ENCODE measurements at places on chromosomes 1 and 21.
A peak's percentile ranks its signal among the peaks of the same experiment; 100 is the strongest.

DNA sequence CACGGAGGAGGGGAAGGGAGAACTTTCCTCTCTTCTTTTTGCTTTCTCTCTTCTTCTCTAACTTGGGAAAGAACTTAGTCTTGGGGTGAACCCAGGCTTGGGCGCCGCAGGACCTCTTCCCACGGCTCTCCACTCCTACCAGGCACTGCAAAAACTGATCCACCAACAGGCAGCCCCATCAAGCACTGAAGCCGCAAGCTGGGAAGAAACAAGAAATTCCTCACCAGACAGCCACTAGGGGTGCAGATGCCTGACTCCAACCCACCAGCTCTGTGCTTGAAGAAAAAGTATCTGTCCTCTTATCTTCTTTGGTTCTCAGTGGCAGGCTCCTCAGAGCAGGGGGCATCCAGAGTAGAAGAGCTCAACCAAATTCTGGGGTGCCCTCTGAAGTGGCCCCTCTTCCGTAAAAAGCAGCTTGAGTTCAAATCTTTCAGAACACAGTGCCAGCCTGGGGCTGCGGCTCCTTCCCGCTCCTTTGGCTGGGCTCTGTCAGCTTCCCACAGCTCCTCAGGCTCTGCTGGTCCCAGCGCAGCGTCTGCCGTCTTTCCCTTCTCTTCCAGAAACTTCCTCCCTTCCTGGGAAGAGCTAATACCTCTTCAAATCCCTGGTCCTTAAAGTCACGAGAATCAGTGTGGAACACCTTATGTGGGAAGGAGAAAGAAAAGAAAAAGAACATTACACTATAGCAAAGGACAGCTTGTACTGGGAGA lies 2.4 kb downstream of the SLC41A1 start:
- no peak for DNase-seq

- no peak for DNase-seq
Measured at GRCh38 chr1:233582439-233582838, 31.5 kb upstream of the KCNK1 start.

DNA sequence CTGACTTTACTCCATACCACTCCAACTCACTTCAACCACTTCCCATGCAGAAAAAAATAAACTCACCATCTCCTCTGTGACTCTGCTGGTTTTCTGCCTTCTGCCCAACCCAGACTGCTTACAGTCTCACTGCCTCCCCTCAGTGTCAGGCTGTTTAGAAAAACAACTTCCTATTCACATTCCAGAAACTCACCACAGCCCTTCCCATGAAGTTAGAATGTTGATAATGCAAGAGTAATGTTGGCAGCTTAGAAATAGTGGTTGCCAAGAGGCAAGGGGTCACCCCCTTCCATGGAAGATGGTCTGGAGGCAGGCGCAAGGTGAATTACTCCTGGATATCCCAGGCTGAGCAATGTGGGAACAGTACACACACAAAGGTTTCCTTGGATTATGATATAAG lies at the start of gene SELP:
SELP (minus strand) TSS at position 119 of the 400 bp plus-strand sequence; CDS start at position 69, 50 bp downstream.
- DNase-seq = no peak

- DNase-seq = no peak
Measured at GRCh38 chr1:232486006-232486405, 143.9 kb downstream of the SIPA1L2 start.

DNA sequence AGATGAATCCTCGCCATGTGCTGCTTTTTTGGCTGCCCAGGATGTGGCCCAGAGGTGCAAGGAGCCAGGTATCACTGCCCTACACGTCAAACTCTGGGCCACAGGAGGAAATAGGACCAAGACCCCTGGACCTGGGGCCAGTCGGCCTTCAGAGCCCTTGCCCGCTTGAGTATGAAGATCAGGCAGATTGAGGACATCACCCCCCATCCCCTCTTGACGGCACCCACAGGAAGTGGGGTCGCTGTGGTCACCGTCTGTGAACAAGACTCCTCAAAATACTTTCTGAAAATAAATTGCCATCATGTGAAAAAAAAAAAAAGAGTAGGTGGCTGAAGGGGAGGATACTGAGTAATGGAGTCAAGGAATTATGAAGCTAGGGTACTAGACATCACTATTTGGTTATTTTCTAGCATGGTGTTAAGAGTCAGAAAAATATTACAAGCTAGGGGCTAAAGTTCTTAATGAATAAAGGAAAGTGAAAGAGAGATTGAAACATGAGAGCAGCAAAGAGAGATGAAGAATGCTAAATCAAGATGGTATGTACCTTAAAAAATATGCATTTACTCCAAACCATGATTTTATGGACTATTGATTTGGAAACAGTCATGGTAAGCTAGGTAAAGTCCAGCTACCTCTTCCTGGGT lies 84.9 kb downstream of the CLEC20A start:
- DNase-seq = no peak

DNA sequence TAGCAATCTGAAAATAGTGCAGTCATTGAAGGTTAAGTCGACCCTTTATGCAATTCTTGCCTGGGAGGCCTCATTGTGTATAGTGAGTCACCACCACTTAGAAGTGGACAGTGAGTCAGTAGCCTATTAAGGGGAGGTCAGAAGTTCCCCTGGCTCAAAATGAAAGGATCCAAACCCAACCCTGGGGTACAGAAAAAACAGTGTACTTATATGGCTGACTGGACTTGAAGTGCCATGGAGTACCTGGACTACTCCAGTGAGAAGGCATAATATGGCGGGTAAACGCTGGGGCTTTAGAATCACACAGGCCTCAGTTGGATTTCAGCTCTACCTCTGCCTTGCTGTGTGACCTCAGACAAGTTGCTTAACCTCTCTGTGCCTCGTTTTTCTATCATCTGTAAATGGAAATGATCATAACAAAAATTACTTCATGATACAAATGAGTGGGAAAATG lies 2.2 kb upstream of the BCL9 start:
- no peak for DNase-seq

DNA sequence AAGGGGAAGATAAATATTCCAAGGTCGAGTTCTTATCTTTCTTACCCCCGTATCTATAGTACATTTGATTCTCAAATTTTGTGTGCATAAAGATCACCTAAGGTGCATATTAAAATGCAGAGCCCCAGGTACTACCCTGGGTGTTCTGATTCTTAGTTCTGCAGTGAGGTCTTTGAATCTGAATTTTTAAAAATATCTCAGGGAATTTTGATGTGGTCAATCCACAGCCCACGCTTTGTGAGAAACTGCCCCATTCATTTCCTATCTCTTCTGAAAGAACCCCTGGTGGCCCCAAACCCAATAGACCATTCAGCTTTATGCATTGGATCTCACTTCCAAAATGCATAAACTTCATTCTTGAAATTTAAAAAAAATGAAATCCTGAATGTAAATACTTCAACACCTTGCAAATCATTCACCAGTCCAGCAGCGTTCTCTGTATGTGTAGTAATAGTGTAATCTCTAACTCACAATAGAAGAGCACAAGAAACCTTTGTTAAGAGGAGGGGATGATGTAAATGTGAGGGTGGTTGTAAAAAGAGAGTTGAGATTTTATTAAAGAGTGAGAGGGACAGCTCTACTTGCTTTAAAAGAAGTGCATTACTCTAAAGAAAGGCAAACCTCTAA lies 108.8 kb upstream of the ZP4 start:
- DNase-seq = no peak

- no peak for DNase-seq
Measured at GRCh38 chr1:168811176-168811575, 82.2 kb upstream of the DPT start.

DNA sequence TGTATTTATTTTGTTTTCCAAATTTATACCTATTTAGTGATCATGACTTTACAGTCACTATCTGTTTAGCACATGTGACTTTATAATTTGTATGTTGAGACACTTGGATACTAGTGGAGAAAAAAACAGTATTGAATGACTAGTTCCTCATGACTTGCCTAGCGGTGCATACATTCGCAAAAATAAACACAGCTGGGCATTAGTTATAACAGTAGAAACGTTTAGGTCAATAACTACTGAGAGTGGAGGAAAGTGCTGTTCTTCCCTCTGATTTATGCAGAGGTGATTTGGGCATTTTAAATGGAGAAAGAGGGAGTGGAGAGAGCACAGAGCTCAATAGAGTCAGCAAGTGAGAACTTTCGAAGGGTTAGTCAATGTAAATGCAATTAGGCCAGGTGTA lies 1679.0 kb upstream of the B3GALT2 start:
- DNase-seq = no peak

- no peak for DNase-seq
Measured at GRCh38 chr1:9180111-9180819, 51.4 kb upstream of the GPR157 start.

- peak; percentile 19 for DNase-seq
Measured at GRCh38 chr1:226569879-226570547, 21.4 kb downstream of the STUM start.

DNA sequence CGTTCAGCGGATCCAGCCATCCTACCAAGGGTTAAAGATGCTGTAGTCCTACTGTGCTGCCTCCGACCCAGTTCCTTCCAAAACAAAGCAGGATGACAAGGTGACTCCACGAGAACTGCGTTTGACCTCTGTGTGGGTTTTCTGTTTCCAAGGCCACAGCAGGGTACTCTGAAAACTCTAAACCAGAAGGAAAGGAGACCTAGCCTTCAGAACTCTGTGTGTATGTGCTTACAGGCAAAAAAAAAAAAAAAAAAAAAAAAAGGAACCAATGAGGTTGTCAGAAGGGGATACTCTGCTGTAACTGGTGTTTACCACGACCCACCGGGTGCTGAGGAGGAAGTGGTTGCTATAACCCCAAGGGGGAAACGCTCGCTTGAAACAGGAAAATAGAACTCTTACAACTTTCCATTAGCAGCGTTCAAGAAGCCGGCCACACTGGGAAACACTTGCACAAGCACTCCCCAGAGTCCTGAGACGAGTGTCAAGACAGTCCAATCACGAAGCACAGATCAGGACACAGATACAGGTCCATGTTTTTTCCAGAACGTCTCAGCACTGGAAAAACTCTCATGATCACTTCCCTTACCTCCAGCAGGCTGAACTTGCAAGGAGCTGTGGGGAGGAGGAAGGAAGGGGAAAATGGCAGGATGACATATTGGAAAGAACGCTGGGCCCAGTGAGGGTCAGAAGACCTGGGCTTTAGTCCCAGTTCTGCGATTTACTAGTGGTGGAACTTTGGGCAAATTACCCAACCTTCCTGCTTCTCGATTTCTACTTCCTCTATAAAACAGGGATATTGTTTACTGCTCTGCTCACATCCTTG lies 64.0 kb downstream of the ITPKB start:
- DNase-seq = peak; percentile 88

- DNase-seq = no peak
Measured at GRCh38 chr1:219805191-219805590, 123.2 kb downstream of the SLC30A10 start.

DNA sequence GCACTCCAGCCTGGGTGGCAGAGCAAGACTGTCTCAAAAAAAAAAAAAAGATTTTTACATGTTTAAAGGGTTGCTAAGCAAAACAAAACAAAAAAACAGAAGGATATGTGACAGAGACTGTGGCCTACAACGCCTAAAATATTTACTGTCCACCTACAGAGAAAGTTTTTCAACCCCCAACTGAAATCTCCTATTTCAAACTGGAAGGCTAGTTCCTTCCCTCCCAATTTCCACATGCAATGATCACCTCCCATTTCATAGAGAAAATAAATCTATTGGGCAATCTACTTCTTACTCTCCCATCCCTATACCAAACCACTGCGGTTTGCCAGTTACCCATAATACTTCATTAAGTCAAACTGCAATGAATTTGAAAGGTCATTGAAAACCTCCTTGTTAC lies 74.2 kb downstream of the ST3GAL3 start:
- DNase-seq = no peak

GRCh38 chr1:160758521-160758920 lies 19.5 kb downstream of the SLAMF7 start:
- DNase-seq = no peak

DNA sequence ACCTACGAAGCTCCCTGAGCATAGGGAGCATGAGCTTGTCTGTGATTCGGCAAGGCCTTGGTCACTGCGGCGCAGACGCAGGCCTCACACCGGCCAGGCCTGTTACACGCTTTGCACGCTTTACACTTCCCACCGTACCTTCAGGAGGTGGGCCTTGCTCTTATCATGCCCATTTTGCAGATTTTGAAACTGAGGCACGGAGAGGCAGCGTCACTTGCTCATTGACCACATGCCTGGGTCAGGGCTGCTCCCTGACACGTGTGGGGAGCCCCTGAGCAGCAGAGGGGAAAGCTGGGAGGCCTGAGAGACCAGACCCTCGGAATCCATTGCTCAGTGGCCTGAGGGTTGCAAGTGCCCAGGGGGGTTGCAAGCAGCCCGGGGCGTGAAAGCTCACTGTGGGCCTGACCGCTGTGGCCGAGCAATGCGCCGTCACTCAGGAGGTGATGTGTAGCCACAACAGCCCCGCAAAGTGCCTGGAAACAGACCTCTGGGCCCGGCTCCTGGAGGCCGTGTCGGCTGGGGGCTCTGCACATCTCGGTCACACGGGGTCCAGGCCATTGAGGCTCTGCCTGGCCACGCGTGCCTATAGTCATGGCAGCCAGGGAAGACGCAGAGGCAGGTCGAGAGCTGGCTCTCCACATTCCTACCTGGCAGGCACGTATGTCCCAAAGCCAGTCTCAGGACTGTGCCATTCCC lies 6.9 kb downstream of the ARHGEF16 start:
- no peak for DNase-seq

GRCh38 chr1:234600418-234601281 lies 9.3 kb downstream of the IRF2BP2 start:
- DNase-seq = peak; percentile 72

- no peak for DNase-seq
Measured at GRCh38 chr1:101683561-101683960, 313.2 kb downstream of the OLFM3 start.

DNA sequence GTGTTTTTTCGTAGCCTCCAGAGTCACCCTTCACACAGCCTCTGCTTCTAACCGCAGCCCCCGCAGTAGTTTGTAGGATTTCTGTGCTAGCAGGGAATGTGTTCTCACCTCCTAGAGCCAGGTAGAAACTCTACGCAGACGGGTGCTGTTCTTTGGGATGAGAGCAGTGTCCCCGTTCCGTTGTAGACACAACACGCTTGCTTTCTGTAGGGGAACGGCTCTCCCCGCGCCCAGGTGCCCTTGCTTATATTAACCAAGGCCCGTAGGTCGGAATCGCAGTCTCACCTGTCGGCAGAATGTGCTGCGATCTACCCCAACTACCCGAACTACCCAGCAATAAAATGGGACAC lies 111.8 kb upstream of the NBPF11 start:
- no peak for DNase-seq

GRCh38 chr1:198030682-198031081 lies 113.5 kb downstream of the LHX9 start:
- no peak for DNase-seq

DNA sequence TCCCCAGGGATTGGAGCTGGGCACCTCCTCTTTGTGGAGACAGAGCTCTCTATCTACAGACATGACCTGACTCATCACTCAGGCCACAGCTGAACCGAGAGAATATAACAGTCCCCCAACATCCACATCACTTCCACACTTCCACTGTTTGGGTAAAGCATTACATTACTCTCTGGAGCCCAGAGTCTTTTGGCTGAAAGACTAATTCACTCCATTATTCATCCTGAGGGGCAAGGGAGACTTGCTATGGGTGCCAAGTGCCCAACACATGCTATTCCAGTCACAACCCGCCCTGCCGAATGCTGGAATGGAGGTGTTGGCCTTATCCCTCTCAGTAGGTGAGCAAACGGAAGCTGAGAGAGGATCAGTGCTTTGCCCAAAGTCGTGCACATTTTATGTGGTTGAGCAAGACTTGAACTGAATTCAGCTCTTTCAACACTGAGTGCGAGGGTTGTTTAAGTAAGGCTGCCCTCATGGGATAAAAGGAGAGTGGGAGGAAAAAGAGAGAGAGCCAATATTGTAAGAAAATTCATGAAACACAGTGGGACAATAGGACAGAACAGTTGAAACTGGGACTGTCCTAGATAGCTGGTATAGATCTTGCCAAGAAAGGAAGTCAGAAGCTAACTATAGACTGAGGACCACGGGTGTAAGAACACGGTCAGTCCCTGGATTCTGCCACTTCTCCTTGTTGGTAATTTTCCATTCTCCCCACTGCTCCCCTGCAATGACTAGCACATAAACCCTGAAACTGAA lies 13.5 kb upstream of the CHI3L1 start:
- DNase-seq = no peak
